Thymus (tissue), 14 donors: ENCODE measurements at places on chromosomes 3 and 15. TPM values are rescaled to one million over a fixed set of nuclear protein-coding genes. Genes with fewer than 3 reads are reported as not detected.

- DNase-seq = no peak
Observed at GRCh38 chr3:42183991-42184632, 81.9 kb downstream of the CCK start.

GRCh38 chr3:36796161-36796560, 31.8 kb upstream of the DCLK3 start:
- DNase-seq = no peak

DNA sequence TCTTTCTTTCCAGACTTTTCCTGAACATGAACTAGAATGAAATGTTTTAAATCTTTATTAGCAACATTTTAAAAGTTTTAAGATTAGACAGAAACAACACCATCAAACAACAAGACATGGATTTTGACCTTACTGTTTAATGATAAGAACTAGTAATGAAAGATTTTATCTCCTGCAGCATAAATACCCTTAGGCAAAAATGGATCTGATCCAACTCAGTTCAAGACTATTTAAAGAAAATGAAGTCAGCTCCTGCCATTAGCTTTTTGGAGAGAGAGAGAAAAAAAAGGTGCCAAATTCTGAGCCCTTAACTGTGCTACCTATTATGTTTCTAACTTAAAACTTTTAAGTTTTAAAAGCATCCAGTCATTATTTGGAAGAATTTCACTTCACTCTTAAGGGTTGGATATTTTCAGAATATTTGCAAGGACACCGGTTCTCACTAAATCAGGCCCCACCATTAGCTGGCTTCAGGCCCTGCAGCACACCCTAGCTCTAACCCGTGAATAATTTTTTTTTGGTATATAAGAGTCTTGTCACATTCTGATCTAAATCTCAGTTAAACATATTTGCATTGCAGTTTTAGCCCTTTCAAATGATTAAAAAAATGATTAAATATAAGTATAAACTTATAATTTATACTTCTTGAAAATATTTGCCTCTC, 60.0 kb downstream of the NR1I2 start:
- no peak for DNase-seq

- no peak for DNase-seq
Observed at GRCh38 chr3:150177673-150178381, 207.1 kb upstream of the PFN2 start.

Gene PYGO1
- total RNA-seq = 0.71 TPM

Gene VEPH1
- 0.19 TPM for total RNA-seq

Gene DLEC1
- 0.09 TPM for total RNA-seq

Gene LYZL4
- 0.14 TPM for total RNA-seq
